ENCODE measurements at places on chromosomes 12 and 14.

- DNase-seq: no peak
These were observed 22.0 kb downstream of the PRPF40B start for GRCh38 chr12:49645146-49646039.

DNA sequence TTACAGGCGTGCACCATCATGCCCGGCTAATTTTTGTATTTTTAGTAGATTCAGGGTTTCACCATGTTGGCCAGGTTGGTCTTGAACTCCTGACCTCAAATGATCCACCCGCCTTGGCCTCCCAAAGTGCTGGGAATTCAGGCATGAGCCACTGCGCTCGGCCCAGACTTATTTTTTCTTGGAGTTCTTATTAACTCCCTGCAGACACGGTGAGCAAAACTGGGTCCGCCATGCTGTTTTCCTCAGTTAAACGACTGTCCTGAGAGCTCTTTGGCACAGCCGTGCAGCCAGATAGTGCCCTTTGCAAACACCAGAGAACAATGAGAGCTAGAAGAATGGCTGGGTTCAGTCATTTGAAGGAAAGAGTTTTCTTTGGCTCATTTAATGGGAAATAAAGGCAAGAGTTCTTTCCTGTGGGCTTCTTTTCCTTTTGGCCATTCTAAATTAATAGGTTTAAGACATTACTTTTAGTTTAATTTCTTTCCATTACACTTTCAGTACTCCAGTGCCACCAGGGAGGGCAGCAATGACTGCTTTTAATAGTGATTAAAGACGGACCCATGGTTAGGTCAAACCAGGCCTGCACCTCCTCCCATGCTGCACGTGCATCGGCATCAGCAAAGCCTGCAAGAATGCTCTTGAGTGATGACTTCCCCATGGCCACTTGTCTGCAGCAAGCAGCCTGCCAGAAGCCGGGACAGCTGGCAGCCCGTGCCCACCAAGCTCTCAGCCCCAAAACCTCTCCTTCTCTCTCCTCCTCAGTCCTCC is 60.7 kb downstream of the VCPKMT start:
- DNase-seq: no peak

DNA sequence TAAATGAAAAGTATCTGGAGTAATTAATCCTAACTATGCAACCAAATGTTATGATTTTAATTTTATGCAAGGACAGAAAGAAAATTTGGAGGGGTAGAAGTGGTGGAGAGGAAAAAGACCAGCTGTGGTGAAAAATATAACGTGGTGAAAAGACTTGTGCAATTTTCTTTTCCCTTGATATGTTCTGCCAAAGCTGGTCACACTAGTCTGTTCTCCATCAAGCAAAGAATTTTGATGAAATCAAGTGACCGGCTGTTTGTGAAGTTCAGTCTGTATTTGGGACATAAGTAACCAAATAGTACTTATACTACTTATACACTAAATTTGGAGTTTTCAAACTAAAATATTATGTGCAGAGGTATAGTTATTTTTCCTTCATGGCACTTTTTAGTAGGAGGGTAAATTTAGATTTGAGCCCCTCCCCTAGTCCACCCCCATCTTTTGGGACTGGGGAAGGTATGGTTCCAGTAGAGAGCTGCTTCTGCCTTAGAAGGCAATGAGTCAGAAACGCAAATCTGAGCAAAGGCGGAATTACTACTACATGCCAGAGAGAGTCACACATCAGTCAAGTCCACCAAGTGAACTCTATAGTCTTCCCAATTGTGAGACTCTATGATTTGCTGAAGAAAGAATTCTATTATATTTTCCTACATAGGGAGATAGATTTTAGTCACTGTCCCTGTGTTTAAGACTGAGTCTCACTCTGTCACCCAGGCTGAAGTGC is 229.7 kb downstream of the SLC25A21 start:
- DNase-seq: no peak

GRCh38 chr12:130646716-130647370 is 69.3 kb downstream of the RIMBP2 start:
- DNase-seq: no peak

DNA sequence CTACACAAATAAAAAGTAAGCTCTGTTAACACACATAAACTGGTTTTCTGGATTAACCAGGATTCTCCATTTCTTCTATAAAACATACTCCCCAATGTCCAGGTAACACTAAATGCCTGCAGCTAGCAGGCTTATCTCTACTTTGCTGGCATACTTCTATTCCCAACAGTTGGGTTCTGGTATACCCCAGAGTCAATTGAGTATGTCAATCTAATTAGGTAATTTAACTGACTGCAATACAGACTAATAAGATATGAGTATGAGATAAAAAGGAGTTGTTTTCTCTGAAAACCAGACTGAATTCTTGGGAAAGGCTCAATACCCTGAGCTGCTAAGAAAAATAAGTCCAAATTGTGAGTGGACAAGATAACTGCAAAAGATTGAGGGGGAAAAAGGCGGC is 9.4 kb upstream of the NT5DC3 start:
- DNase-seq: no peak

DNA sequence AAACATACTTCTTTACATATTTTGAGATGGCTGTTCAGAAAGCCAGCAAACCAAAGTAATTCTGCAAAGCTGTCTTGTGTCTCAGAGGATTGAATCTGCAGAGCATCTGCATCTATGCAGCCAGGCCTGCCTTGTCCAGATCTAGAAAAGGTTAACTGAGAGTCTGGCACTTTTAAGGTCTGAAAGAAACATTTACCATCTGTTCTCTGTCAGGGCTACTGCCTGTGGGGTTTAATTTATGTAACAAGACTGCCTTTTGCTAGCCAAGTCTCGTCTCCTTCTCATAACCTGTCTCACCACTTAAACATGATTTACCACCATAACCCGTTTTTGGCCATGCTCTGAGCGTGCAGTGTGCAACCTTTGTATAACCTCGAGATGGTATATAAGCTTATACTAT is 194.2 kb downstream of the SYT10 start:
- no peak for DNase-seq

GRCh38 chr14:69354383-69355153 is 43.5 kb downstream of the ERH start:
- peak; percentile 52 for DNase-seq

- no peak for DNase-seq
These were observed 48.6 kb upstream of the PPP1R12A start for GRCh38 chr12:79983492-79983891.

GRCh38 chr12:102174761-102175160 is 22.9 kb downstream of the PMCH start:
- no peak for DNase-seq

DNA sequence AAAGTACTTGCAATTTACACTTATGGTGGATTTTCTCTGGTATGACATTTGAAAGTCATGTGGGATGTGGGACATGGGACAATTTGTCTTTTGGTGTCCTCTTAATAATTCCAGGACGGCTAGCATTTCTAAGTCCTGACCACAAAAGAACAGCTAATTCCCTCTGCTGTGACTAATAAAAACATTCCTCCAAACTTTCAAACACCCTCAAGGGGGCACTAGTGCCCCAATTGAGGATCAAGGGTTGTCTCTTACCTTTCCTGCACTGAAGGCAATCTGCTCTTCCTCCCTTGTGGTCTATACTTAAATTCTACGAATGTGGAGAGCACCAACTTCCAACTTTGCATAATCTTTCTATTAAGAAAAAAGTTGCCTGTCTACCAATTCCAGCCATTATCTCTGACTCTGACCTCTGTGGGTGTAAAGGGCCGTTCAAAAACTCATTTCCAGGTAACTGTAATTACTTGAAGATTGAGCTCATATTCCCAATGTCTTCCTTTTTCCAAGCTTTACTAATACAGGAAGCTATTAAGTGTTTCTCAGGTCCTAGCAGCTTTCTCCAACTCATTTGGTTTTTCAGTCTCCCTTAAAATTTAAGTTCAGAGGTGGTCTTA is 210.2 kb downstream of the PTPRO start:
- DNase-seq: peak; percentile 28

GRCh38 chr14:94340533-94340932 is 17.4 kb upstream of the SERPINA6 start:
- no peak for DNase-seq

DNA sequence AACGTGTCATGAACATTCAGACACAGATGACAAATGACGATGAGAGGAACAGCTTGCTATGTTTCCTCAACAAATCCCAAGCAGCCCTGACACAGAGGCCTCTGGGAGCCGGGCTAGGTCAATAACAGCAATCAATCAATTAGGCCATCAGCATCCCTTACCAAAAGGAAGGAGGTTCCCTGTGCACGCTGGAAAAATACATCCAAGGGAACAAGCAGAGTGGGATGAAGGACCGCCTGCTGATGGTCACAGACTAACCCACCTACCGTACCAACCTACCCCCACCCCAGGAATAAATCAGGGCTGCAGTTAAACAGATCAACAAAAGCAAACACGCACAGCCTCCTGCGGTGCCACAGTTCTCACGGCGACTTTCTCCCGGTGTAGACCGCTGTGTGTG is 265.1 kb upstream of the SFSWAP start:
- DNase-seq: no peak

GRCh38 chr12:130196827-130197226 is 34.6 kb downstream of the FZD10 start:
- DNase-seq: no peak

- DNase-seq: no peak
These were observed 9.4 kb downstream of the ART4 start for GRCh38 chr12:14833952-14834351.

DNA sequence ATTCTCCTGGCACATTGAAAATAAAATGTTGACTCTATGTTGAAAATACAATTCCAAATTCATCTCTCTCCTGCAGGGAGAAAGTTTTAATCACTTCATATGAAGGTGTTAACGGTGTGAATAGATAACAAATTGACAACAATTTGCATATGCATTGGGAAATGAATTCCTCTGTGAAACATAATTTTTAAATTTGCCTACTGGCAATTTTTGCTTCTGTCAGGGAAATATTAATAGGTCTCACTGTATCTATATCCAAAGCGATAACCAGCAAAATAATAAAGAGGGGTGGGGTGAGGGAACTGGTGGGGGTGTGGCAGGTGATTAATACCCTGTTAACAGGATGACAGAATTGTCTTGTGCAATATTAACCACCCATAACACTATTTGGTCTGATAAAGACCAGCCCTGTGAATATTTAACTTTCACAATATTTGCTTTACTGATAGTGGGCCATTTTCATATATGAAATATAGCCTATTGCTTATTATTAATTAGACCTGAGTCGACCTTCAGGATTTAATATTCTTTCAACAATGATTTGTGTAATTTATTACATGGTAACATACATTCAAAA is 239.0 kb upstream of the SSTR1 start:
- DNase-seq: no peak

DNA sequence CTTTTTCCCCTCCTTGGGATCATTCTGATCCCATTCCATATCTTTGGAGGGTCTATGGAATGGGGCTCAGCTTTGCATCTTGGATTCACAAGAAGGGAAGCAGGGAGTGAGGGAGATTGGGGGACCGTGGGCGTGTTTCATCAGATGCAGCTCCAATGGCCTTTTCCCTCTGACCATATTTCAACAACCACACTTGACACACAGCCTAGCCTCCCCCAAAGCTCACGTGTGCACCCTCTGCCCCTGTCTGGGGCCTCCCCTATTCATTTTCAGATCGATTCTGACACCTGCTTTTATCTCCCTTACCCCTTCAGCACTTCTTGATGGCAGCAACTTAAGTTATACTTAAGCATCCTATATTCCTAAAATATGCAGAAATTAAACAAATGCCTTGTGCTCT is 126.6 kb downstream of the CHST11 start:
- DNase-seq: no peak

- DNase-seq: no peak
These were observed 255.7 kb upstream of the SFSWAP start for GRCh38 chr12:131455218-131455506.

- no peak for DNase-seq
These were observed 90.0 kb upstream of the TMEM263 start for GRCh38 chr12:106865683-106866082.

GRCh38 chr14:89058697-89059096 is 234.2 kb downstream of the TTC8 start:
- no peak for DNase-seq

DNA sequence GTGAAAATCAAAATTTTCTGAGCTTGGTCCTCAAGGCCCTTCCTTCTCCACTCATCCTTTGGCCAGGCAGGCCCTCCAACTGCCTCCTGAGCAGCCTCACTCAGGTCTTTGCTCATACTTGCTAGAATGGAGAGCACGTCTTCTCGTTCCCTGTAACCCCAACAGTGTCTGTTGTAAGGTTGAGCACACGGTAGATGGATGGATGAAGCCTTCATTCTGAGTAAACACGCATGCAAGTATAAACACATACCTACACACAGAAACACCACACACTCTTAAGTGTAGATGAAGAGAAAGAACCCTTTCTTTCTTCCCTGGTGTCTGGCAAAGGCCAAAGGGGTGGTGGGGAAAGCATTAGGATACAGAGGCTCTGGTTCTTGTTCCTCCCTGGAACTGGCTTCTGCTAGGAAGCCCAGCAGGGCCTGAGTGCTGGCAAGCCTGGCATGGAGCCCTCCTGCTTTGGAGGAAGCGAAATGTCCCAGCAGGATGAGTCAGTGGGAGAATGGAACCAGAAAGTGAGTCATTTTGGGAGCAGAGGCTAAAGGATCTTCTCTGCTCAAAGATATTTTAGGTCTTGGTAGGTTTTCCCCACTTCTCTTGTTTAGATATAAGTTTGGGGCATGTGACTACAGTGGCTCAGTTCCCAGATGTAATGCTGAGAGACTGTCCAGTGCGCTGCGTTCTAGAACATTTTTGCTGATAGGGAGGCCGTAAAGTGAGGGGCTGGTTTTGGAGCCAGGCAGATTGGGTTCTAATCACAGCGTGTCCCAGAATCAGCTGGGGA is 127.4 kb downstream of the CACNA1C start:
- DNase-seq: no peak

GRCh38 chr12:127150479-127150878 is 1116.5 kb upstream of the TMEM132C start:
- no peak for DNase-seq

- DNase-seq: no peak
These were observed 33.3 kb downstream of the PPP2R3C start for GRCh38 chr14:35088514-35088913.

- no peak for DNase-seq
These were observed 6.6 kb upstream of the WNT5B start for GRCh38 chr12:1622406-1622805.

DNA sequence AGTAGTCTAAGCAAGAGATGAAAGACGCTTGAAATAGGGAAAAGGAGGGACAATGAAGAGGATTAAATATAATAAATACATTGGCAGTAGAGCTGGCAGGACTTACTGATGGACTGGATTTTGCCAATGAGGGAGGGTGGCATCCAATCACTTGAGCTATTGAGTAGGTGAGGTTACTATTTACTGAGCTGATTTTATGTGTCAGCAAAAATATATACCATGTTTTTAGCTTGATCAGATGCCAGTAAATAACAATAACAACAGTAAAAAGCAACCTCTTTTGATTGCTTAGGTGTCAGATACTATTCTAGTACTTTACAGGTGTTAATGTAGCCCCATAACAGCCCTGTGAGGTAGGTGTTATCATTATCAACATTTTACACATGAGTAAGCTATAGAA is 187.5 kb upstream of the LMNTD1 start:
- DNase-seq: no peak

- peak; percentile 11 for DNase-seq
These were observed 25.9 kb upstream of the LGALS3 start for GRCh38 chr14:55103005-55103640.

Measured in stimulated activated CD4-positive, alpha-beta T cell treated with anti-CD3 and anti-CD28 coated beads, Interleukin-1b, Interleukin-23, amount 100 ng/mL, for 4 hours (primary cell).